ENCODE measurements at places on chromosomes 2 and 18.

- DNase-seq, result no peak
These were observed 18.1 kb downstream of the RAB31 start for GRCh38 chr18:9726175-9726574.

GRCh38 chr2:96167407-96168013, 22.3 kb upstream of the DUSP2 start:
- DNase-seq, result no peak

GRCh38 chr2:156511803-156512202, 75.6 kb downstream of the GPD2 start:
- DNase-seq, result no peak

GRCh38 chr2:120238728-120239487, 13.7 kb upstream of the RALB start:
- DNase-seq, result no peak

DNA sequence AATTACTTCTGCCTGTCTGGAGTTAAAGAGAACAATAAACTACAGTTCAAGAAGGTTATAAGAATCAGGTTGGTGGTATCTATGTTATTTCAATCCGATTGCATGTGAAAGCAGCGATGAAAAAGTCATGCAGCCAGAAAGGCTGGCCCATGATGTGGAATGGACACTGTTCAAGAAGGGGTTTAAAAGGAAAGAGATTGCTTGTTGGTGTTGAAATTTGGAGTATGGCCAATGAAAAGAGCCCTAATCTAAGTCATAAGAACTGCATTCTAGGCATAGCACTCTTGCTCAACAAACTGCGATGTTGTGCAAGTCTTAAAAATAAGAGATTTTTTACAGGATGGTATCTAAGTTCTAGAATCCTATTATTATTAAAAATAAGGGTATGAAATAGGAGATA, 61.3 kb downstream of the EFEMP1 start:
- no peak for DNase-seq

- DNase-seq, result no peak
These were observed 76.0 kb upstream of the SMAD7 start for GRCh38 chr18:49026501-49027373.

- no peak for DNase-seq
These were observed 33.4 kb upstream of the CLASP1 start for GRCh38 chr2:121682396-121683298.

GRCh38 chr2:120155308-120155707, 67.9 kb downstream of the TMEM185B start:
- no peak for DNase-seq

DNA sequence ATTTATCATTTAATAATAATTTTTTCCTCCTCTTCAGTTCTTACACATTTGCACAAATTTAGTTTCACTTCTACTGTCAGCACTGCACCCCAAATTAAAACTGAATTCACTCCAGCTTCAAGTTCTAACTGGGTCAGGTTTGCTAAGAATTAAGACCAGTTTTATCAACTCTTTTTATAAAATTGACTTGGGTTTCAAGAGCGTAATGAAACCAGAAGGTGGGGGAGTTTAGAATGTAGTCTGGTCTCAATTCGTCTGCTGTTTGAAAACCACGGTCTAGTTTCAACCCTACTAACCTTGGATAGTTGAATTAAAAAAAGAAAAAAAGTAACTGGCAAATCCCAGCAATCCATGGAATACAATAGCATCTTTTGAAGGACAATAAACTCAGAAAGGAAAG, 14.3 kb upstream of the CTLA4 start:
- peak; percentile 32 for DNase-seq

DNA sequence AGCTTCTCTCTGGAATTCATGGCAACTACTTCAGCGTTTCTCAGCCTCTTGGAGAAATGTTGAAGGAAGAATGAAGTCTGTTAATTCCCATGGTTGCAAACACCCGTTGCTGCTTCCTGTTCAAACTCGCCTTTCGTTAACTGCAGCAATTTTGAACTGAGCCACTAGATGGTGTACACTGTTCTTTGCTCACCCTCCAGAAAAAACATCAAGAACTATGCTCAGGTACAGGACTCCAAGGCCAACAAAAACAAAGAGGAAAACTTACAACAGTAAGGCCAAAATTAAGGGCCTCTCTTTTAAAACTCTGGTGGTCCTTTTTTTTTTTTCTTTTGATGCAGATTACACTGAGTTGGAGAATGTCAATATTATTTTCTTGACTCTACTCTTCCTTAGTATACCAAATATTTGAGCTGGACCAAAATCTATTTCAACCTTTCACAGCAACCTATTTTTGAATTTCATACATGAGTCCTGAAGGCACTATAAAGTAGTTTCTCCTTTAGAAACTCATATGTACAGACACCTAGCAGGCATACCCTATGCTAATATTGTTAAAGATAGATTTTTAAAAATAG, 58.2 kb downstream of the KLHL14 start:
- no peak for DNase-seq

DNA sequence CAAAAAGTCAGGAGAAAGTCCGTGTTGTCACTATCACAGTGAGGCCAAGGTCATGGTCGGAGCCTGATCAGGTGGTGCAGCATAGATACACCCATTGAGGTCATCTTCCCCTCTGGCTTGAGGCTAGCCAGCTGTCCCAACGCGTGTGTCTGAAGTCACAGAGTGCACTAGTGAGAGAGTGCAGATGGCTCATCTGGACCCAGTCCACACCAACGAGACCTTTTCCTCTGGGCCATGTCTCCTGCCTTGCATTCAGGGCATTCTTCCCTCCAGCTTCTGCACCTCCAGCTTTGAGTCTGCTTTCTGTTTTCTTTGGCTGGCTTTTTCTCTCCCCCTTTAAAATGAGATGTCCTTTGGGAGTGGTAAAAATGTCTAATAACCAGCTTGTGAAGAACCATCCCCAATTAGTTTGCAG, 146.9 kb downstream of the TDRD15 start:
- no peak for DNase-seq

DNA sequence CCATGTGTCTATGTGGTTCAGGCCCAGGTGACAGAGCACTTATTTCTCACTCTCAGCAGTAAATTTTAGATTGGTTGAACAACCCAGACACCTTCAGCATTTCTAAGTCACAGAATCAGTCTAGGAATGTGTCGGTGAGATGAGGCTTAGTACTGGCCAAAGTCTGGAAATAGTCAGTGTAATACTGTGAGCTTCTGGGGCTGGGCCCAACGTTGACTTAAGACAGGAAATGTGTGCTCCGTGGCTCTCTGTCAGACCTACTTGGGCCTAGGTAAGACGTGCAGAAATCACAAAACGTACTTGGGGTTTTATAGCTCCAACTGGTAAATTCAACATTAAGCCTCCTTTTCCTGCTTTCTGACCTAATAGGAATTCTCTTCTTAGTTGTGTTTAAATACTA, 160.3 kb upstream of the COL3A1 start:
- DNase-seq, result no peak

GRCh38 chr2:202036601-202037037, 3.0 kb downstream of the FZD7 start:
- no peak for DNase-seq

DNA sequence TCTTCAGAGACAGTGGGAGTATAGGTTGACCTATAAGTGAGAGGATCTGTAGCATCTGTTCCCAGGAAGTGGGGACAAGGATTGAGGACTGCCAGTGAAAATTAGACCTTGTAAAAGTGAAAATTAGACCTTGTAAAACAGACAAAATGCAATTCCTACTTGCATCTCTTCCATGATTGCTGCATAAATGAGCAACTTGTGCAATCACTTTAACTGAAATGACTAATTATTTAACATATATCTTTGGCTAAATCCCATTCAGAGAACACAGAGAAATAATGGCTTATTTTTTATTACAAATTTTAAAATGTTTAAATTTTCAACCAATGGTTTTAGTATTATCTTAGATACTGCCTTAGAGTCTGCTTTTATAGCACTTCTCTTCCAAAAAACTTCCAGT, 67.2 kb upstream of the NABP1 start:
- DNase-seq, result no peak

DNA sequence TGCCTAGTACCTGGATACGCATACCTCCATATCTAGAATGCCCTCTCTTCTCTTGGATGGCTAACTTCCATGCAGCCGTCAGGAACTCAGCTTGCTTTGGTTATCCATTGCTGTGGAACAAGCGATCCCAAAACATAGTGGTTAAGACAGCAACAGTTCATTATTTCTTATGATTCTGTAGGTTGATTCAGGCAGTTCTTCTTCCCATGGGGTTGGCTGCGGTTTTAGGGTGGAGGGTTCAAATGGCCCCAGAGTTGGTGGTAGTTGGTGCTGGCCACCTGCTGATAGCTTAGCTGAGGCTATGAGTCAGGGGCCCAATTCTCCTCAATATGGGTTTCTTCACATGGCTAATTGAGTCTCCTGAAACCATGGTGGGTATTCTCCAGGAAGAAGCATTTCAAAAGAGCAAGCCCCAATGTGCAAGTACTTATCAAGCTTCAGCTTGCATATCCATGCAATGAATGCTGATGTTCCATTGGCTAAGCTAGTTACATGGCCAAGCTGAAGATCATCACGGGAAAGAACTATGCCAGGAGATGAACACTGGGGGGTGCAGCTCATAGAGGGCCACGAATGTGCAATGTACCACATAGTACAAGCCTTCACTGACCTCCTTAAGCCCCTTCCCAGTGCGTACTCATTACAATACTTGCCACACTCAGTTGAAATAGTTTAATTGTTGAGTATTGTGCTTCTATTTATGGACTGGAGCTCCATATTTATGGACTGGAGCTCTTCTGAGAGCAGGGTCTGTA, 10.0 kb upstream of the RHOB start:
- DNase-seq, result no peak

GRCh38 chr18:55343396-55344073, 244.5 kb downstream of the TCF4 start:
- DNase-seq, result no peak

- no peak for DNase-seq
These were observed 155.2 kb downstream of the IRS1 start for GRCh38 chr2:226644399-226644865.

GRCh38 chr2:102558463-102558862, 60.9 kb upstream of the SLC9A2 start:
- no peak for DNase-seq

DNA sequence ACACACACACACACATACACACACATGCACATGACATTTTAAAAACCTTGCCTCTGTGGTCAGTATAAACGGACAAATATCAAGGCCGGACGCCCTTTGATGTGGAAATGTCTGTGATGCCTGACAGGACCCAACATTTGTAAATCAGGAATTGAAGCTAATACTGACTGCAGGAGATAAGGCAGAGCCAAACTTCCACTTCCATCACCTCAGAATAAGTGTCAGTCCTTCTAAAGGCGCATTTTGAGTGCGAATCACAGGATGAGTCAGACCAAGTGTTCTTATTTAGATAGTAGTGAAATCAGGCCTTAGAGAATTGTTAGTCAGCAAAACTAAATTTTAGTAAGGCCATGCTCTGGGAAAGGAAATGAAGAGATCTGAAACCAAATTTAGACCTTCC, 211.7 kb upstream of the LRATD1 start:
- no peak for DNase-seq

GRCh38 chr2:224114428-224114827, 75.3 kb upstream of the SERPINE2 start:
- no peak for DNase-seq

DNA sequence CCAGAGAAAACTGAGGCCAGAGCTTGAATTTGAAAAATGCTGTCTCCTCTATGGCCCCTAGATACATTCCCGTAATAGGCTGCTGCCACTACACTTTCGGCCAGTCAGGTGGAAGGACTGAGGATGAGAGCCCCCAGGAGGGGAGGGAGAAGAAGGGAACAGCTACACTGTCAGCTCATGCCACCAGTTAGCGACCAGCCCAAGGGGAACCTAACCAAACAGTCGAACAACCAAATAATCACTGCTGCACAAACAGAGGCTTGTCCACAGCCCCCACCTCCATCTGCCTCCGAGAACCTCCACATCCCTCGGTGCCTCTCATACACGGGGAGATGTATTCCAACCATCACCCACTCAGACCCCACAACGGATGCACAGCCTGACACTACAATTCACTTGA, 7.3 kb downstream of the ZNF516 start:
- DNase-seq, result no peak

- no peak for DNase-seq
These were observed 370 bp upstream of the ZNF804A start for GRCh38 chr2:184598002-184598315.

- no peak for DNase-seq
These were observed 40.5 kb upstream of the EFHD1 start for GRCh38 chr2:232592772-232593395.

- DNase-seq, result no peak
These were observed 123.8 kb downstream of the MYO1B start for GRCh38 chr2:191369034-191369433.

Data from CD4-positive, alpha-beta T cell (primary cell).